Ureter (tissue), 1 donor: ENCODE measurements at places on chromosomes 1 and 21. TPM values are rescaled to one million over a fixed set of nuclear protein-coding genes. Genes with fewer than 3 reads are reported as not detected.

DNA sequence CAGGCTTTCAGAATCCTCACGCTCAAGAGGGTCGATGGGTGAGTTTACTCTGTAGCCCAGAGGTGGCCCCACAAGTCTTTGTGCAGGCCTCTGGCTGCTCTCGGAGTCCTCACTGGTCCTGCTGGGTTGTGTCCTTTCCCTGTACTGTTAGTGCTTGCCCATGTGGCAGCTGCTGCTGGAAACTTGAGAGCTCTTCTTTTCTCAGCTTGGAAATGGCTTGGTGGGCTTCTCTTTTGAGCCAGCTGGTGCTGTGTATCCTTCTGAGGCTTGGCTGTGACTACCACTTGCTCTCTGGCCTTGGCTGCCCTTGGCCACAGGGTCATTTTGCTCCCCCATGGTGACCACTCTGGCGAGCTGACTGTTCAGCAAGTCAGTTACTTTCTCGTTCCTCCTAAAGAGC, 82.2 kb upstream of the LMO4 start:
- DNase-seq = no peak

GRCh38 chr1:226976978-226977642, 37.0 kb downstream of the COQ8A start:
- no peak for DNase-seq

DNA sequence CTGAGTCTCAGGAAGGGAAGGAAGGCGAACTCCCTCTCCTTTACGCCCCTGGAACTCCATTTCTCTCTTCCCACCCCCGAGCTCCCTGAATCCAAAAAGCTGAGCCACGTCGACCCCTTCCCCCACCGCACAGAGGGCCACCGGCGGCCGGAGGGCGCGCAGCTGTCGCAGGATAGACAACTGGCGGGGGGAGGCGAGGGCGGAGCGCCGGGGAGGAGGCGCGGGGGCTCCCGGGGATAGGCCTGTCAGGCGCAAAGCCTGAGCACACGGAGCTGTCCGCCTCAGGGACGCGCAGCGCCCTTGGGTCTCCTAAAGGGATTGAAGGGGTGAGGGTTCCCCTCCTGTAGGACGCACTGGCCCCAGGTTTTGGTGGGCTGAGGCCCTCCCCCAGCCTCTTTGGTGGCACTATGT, 752 bp upstream of the ACTA1 start:
- no peak for DNase-seq

The TMEM183A gene
- total RNA-seq = 50.7 TPM

The PDE9A gene
- total RNA-seq = 26.1 TPM

The VCAM1 gene
- 19.1 TPM for total RNA-seq

The ID3 gene
- total RNA-seq = 81.0 TPM
